Nasal cavity respiratory epithelium epithelial cell of viscerocranial mucosa (primary cell): ENCODE measurements at places on chromosomes 13 and 19. TPM values are rescaled to one million over a fixed set of nuclear protein-coding genes. Genes with fewer than 3 reads are reported as not detected.

Gene MBD3L2B
- total RNA-seq = not detected in 2 replicates

Gene TRIM28
- total RNA-seq = 304 and 353 TPM in 2 replicates

Gene EFNA2
- not detected in 2 replicates for total RNA-seq

Gene FGF22
- not detected in 2 replicates for total RNA-seq

Gene APC2
- 0.14 and 0.34 TPM in 2 replicates for total RNA-seq

Gene RDH8
- total RNA-seq = not detected in 2 replicates

Gene TUBA3C
- not detected in 2 replicates for total RNA-seq

Gene KLK3
- not detected in 2 replicates for total RNA-seq

Gene MYPOP
- total RNA-seq = 1.0 and 2.3 TPM in 2 replicates

Gene RNASEH2A
- total RNA-seq = 7.2 and 13.3 TPM in 2 replicates

Gene SMIM24
- total RNA-seq = not detected in 2 replicates

Gene ONECUT3
- under 0.01 TPM in 2 replicates for total RNA-seq

Gene ISYNA1
- 18.8 and 40.4 TPM in 2 replicates for total RNA-seq

Gene C19orf38
- 0.71 and 1.0 TPM in 2 replicates for total RNA-seq

Gene GRK1
- not detected in 2 replicates for total RNA-seq

Gene CYP4F3
- total RNA-seq = 1.0 and 1.4 TPM in 2 replicates

Gene UNC13A
- under 0.01 and 0.14 TPM in 2 replicates for total RNA-seq

Gene SLC1A6
- under 0.01 TPM in 1 of 2 replicates, not detected in the other for total RNA-seq

Gene MCEMP1
- total RNA-seq = under 0.01 TPM in 1 of 2 replicates, not detected in the other

Gene ZNF112
- 2.4 and 9.9 TPM in 2 replicates for total RNA-seq

Gene APOC4
- not detected in 2 replicates for total RNA-seq
